ENCODE measurements at places on chromosomes 4 and X.

- no peak for DNase-seq
Measured at GRCh38 chr4:104490096-104490769, 4.5 kb downstream of the CXXC4 start.

GRCh38 chr4:177403746-177404145 is 38.5 kb downstream of the AGA start:
- DNase-seq, result no peak

DNA sequence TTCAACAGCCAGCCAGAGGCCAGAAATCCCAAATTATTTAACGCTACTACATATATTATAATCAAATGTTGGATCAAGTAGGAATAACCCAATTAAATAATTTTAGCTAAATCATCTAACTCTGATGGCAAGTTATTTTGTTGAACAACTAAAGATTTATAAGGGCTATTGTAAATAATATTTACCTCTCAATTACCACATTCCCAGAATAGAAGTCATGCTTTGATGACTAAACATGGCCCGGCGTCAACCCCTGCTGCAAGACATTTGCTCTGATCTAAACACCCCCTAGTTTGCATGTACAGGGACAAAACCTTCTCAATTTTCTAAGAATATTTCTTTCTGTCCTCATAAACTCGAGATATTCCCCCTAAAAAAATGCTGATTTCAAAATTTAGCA is 14.2 kb downstream of the VEGFC start:
- DNase-seq, result no peak

DNA sequence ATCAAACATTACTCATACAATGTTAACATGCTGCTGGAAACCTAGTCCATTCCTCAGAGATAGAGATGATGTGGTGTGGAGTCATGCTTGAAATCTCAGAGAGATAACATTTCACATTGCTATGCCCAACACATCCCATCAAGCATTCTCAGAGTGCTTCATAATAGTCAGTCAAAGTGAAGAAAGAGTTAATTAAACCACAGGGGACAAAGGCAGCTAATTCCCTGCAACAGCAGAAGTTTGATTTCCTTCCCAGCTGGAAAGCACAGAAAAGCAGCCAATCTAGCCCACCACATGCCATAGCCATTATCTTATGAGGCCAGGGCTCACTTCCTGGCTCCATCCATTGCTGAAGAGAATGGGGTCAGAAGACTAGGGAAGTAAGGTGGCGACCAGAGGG is 8.9 kb downstream of the KDR start:
- no peak for DNase-seq

DNA sequence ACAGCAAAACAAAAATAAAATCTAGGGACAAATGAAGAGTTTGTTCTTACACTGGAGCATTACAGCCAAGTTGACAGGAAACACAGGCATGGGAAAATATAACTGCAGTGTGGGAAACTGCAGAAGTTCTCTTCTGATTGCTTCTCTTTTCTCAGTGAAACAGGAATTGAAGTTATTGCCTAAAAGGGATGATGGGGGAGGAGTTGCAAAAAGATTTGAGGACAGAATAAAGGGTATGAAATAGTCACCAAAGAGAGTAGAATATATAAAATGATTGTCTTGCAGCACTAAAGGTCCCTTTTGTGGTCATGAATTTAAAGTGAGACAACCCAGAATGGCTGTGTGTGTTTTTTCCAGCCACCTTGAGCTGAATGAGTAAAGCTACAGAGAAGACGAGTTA is 103.7 kb downstream of the JADE1 start:
- DNase-seq, result no peak

DNA sequence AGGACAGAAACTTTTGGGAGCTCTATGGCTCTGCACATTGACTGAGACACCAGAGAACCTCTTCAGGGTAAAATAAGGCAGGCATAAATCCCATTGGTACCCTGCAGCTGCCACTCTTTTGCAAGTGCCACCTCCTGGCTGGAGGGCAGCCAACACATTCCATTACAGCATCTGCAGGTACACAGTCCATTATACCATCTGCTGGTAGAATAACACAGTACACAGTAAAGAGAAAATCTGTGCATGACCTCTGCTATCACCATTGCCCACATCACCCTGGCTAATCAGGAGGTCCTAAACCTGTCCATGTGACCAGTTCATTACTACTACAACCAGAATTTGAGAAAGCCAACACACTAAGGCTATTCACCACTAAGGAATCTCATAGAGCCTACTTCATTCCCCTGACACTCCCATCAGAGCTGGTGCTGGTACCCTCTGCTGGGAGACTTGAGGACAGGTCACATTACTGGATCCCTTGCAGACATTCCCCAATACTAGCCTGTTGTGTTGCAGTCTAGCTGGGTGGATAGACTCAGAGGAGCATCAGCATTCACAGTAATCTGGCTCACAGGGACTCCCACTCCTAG is 176.2 kb upstream of the TACR3 start:
- no peak for DNase-seq

- DNase-seq, result peak; percentile 45
Measured at GRCh38 chrX:120308959-120309872, 2.0 kb downstream of the TMEM255A start.

DNA sequence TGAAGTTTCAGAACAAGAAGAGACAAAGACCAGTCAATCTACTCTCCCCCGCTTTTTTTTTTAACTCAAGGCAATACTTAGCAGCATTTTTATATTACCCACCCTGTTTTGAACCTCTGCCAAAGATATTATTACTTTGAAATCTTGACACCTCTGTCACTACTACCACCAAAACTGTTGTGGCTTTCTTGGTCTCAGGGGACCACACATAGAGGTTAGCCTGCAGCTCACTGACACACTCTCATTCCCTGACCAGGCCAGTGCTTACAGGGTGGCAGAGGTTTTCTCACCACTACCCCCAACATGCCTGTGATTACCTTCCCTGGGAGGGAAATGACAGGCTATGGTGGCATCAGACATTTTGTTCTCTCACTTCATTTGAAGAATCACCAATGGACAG is 137.4 kb upstream of the STIM2 start:
- no peak for DNase-seq

Data from stimulated activated CD8-positive, alpha-beta memory T cell treated with anti-CD3 and anti-CD28 coated beads, Interleukin-7, amount 100 ng/mL, for 1 hour (primary cell).